ENCODE measurements at places on chromosomes 7 and 10.
A peak's percentile ranks its signal among the peaks of the same experiment; 100 is the strongest.

DNA sequence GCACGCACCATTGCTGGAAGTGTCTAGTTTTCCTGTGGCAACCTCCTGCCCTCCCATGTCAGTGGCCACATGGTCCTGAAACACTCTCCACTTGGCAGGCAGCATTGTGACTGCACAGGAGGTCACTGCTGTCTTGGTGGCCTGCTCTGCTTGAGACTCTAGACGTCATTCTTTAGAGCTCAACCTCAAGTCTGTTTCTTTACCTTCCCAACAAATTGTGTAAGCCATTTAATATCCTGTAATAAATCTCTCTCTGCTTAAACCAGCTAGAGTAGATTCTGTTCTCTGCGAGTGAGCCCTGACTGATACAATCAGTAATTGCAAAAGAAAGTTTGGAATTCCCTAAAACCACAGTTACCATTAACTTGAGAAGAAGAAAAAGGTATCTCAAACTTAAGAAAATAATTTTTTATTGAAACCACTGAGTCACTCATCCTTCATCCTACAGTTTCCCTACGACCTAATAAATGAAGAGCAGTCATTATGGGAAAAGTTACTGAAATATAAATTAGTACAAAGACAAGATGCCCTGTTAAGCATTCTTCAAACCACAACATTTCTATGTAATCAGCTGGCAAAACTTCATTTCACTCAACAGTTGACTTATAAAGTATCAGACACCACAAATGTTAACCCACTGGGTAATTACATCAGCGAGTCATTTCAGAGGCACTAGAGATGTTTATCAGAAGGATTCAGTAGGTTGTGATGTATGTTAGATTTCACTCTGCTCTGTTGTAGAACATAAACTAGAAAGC, 18.0 kb downstream of the SLC25A13 start:
- H3K27ac ChIP-seq = peak overlapping the region; percentile 80
- H3K4me3 ChIP-seq = peak overlapping the region; percentile 15
- peaks cover 50% of the 10 kb centered on the region for H3K4me1 ChIP-seq
- H3K36me3 ChIP-seq = peaks cover 13% of the 10 kb centered on the region
- DNase-seq = no peak

DNA sequence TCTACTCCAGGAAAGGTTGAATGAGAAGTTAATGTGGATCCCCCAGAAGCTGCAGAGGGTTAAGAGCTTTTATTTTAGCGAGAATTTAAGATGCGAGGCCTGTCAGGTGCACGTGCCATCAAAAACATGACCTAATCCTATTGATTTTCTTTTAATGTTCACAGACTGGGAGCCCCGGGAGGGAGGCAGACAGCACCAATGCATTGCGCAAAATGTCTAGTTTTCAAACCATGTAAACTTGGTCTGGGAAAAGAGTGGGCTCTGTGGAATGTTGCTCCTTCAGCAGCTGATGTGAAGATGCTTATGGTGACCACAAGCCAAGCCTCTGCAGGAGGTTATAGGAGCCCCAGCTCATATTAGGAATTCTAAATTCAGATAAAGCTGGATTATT, 172.0 kb upstream of the ITGB1 start:
- no peak for DNase-seq
- no peak overlapping the region for H3K4me3 ChIP-seq
- peaks cover 1% of the 10 kb centered on the region for H3K27me3 ChIP-seq
- H3K4me1 ChIP-seq = peaks cover 67% of the 10 kb centered on the region

- no peaks in the 10 kb centered on the region for H3K27me3 ChIP-seq
- no peak overlapping the region for H3K27ac ChIP-seq
- H3K4me3 ChIP-seq = no peak overlapping the region
- H3K36me3 ChIP-seq = no peaks in the 10 kb centered on the region
These were observed 205.0 kb downstream of the FANK1 start for GRCh38 chr10:126101325-126101724.

GRCh38 chr10:77801474-77802161, 124.9 kb downstream of the DLG5 start:
- peak overlapping the region; percentile 64 for H3K27ac ChIP-seq
- H3K4me3 ChIP-seq = no peak overlapping the region
- no peaks in the 10 kb centered on the region for H3K36me3 ChIP-seq
- H3K27me3 ChIP-seq = peaks cover 11% of the 10 kb centered on the region
- peak; percentile 89 for DNase-seq

DNA sequence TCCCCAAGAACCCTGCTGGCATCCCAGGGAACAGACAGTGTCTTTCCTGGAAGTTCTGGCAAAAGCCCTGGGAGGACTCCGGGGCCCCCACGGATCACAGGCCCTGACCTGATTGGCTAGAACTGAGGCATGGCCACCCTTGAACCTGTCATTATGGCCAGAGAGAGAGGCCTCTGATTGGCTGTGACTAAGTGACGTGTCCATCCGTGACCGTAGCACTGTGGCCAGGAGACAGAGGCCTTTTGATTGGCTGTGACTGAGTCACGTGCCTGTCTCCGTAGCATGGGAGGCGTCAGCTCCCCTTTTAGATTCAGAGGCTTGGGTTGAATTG, 163.8 kb downstream of the RGS10 start:
- peaks cover 9% of the 10 kb centered on the region for H3K36me3 ChIP-seq
- H3K4me1 ChIP-seq = peaks cover 13% of the 10 kb centered on the region
- H3K4me3 ChIP-seq = no peak overlapping the region

- no peak for DNase-seq
- peaks cover 4% of the 10 kb centered on the region for H3K27me3 ChIP-seq
- H3K36me3 ChIP-seq = no peaks in the 10 kb centered on the region
- H3K4me1 ChIP-seq = no peaks in the 10 kb centered on the region
- H3K4me3 ChIP-seq = no peak overlapping the region
These were observed 306.2 kb downstream of the CCSER2 start for GRCh38 chr10:84634636-84635035.

- no peaks in the 10 kb centered on the region for H3K36me3 ChIP-seq
- H3K4me1 ChIP-seq = no peaks in the 10 kb centered on the region
- peak; percentile 14 for DNase-seq
These were observed 287.5 kb downstream of the GRID1 start for GRCh38 chr10:86079088-86079487.

DNA sequence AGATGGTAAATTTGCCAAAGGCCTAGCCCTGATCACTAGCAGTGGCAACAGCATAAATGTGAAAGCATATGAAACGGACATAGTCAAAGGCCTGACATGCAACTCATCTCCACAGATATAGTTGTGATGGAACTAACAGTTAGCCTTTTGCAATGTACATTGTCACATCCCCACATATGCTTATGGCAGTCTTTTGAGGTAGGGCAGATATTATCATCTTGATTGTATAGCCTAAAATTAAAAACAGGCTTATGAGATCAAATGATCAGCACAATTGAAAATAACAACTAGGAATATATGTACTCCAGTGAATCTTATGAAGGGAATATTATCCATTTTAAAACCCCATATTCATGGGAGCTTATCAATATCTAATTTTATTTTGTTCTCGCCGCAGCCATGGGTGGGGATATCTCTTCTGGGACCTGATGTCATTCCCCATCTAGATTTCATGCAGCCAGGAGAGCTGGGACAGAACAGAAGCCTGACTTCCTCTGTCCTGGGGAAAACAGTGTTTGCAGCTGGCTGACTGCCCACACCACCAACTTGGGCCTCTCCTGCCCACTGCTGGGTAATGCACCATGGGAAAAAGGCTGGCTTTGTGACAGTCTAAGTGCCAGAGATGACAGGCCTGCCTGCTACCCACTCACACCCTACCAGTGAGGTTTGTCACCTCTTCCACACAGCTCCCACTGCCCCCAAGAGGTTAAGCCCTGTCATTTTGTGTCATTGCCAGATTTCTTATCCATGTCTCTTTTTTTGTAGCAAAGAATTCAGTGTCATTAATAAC, 180.2 kb upstream of the FZD1 start:
- peak; percentile 28 for DNase-seq
- H3K4me1 ChIP-seq = peaks cover 29% of the 10 kb centered on the region
- no peaks in the 10 kb centered on the region for H3K36me3 ChIP-seq
- no peak overlapping the region for H3K4me3 ChIP-seq

GRCh38 chr7:16785321-16785720, 19.5 kb downstream of the AGR2 start:
- H3K27me3 ChIP-seq = no peaks in the 10 kb centered on the region
- no peak overlapping the region for H3K27ac ChIP-seq
- no peaks in the 10 kb centered on the region for H3K4me1 ChIP-seq
- no peaks in the 10 kb centered on the region for H3K36me3 ChIP-seq

- peak overlapping the region; percentile 99 for H3K4me3 ChIP-seq
- peak overlapping the region; percentile 100 for H3K27ac ChIP-seq
- H3K4me1 ChIP-seq = peaks cover 44% of the 10 kb centered on the region
- no peak for DNase-seq
- H3K27me3 ChIP-seq = no peaks in the 10 kb centered on the region
These were observed 827 bp downstream of the CSTF2T start for GRCh38 chr10:51698473-51699063.

- H3K4me3 ChIP-seq = no peak overlapping the region
- DNase-seq = no peak
- no peaks in the 10 kb centered on the region for H3K27me3 ChIP-seq
- no peak overlapping the region for H3K27ac ChIP-seq
- H3K4me1 ChIP-seq = no peaks in the 10 kb centered on the region
These were observed 16.4 kb downstream of the LRRC4 start for GRCh38 chr7:128014811-128015210.

DNA sequence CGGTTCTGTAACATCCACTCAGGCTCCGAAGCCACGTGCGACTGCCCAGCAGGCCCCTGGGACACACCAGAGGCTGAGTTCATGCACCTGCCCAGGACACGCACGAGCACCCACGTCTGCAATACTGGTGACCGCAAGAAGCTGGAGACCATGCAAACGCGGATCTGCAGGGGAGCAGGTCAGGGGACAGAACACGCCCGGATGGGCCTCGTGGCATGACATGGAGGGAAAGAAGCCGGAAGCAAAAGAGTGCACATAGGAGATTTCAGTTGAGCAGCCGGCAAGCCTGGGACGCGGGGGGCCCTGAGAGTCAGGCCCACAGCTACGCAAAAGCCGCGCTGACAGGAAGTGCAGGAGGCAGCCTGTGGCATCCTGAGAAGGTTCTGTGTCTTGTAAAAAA, 73.7 kb downstream of the FOXL3 start:
- no peak overlapping the region for H3K4me3 ChIP-seq
- DNase-seq = peak; percentile 71
- H3K27ac ChIP-seq = peak overlapping the region; percentile 89
- H3K27me3 ChIP-seq = no peaks in the 10 kb centered on the region
- H3K4me1 ChIP-seq = peaks cover 69% of the 10 kb centered on the region

DNA sequence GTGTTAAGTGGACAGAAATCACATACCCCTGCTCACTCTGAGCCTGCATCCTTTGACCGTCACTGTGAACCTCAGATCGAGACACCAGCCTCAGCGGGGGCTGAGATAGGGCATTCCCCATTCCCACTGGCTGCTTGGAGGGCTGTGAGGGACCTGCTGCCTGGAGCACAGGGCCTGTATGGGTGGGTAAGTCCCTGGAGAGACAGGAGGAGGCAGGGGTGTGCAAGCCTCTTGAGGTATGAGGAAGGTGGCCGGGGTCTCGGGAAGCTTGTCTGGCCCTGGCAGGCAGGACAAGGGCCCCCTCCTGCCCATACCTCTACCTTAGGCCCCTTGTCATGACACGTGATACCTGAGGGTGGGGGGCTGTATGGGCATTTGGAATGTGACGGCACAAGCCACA, 187.4 kb downstream of the MGMT start:
- H3K27ac ChIP-seq = no peak overlapping the region
- no peak for DNase-seq
- H3K4me1 ChIP-seq = no peaks in the 10 kb centered on the region
- H3K27me3 ChIP-seq = no peaks in the 10 kb centered on the region
- H3K4me3 ChIP-seq = no peak overlapping the region

- H3K4me1 ChIP-seq = peaks cover 9% of the 10 kb centered on the region
- no peak for DNase-seq
- H3K36me3 ChIP-seq = no peaks in the 10 kb centered on the region
- no peak overlapping the region for H3K27ac ChIP-seq
These were observed 249.9 kb upstream of the C7orf33 start for GRCh38 chr7:148340438-148341280.
